Fibroblast of pulmonary artery (primary cell): ENCODE measurements at places on chromosomes 13 and 19.
A peak's percentile ranks its signal among the peaks of the same experiment; 100 is the strongest.

DNA sequence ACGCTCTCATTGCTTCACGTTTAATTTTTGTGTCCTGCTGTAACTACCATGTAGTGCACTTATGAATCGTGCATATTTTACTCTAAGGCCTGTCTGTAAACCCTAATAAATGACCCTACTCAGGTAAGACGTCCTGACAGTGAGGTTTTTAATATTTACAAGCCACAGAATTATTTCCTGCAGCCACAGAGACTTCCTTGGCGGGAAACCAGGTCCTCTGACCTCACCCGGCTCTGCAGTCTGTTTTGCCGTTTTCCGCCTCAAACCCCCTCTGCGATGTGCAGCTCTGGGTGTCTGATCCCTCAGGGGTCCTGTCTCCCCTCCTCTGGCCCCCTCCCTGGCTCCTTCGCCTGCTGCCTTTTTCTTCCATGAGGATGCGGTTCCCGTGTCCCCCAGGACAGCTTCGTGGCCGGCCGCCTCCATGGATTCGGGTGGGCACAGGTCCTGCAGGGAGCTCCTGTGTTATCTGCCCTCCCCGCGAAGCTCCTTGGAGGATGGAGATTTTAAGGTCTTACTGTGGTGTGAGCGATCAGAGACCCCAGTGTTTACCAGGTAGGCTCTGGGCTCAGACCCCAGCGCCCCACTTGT, 66.3 kb downstream of the MCF2L start:
- DNase-seq, result no peak

DNA sequence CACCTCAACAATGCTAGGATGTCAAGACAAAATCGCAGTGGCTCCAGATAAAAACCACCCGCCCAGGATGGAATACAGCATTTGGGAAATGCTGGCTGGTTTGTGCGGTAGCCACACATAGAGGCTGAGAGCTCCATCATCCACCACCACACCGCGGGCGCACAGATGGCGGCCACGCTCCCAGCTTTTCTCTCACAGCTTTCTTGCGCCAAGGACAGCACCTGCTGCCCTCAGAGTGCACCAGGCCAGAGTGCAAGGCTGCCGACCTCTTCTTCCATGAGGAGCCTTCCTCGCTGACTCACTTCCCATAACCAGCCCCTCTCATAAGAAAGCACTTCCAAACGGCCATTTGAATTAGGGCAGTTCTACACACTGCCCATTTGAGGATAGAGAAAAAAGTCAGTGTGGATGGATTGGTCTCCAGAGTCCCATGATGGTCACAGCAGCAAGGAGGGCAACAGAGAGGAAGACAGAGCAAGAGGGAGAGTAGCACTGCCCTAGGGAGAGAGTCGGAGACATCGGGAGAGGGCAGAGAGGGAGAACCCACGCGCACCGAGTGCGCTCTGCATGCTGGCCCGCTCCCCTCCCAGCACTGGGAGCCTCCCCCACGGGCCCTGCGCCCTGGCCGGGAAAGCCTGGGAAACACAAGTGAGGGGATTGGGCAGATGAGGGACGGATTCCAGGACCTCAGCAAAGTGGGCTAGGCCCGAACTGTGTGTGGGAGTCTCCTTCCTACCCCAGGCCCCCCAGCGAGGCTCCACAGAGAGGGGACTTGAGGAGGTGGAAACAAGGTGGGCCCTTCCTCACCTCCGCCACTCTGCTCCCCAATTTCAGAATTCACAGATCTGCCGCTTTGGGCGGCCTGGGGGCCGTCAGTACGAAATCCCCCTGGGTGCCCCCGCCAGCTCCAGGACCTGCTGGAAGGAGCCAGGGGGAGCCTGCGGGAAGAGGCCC, 156.9 kb downstream of the USP12 start:
- DNase-seq, result no peak

DNA sequence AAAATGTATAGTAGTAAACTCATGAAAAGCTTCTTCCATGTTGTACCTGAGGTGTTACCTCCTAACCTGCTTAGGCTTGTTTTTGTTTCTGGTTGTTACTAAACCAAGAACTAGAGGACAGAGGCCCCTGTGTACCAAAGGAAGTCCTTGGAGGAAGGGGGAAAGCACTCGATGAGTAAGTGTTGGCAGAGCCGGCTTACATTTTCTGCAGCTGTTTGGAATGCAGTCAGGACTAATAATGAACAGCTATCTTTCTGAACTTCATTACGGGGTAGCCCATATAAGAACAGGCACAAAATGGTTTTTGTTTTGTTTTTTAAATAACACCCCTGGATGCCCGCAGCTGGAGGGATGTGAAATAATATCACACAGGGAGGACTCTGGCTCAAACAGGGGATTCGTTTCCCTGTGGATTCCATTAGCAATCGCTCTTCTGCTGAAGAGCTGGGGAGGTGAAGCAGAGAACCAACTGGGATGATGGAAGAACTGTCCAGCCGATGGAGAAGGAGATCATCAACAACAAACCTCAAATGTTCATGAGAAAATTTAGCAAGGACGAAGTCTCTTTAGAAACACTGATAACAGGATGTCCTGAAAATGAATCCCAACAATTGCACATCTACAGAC, 214.2 kb upstream of the MAB21L1 start:
- DNase-seq, result peak; percentile 26

DNA sequence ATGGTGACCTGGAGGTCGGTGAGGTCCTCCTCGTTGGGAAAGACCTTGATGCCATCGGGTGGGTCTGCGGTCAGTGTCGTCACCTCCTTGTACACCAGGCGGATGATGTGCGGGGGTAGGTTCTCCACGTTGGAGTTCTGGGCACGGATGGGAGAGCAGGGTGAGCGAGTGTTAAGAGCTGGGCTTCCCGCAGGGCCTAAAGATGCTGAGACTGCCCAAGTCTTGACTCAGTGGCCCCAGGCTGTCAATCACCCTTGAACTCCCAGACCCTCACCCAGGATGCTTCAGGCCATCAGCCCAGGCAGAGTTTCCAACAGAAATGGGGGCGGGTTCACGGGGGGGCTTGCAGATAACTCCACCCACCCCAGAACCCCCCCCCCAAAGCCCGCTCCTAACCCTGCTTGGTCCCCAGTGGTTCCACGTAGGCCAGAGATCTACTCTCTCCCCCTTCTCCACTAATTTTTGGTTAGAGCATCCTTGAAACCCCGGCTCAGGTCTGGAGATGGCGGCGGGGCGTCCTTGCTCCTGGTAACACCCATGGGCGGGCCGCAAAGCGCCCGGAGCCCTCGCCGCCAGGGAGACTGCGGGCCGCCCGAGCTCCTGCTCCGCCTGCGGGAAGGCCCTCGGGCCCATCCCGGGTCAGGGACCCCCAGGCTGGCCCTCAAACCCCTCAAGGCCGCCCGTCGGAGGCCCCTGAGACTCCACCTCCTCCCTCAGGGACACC, 600 bp downstream of the UBE2S start:
- peak; percentile 41 for DNase-seq

GRCh38 chr19:47481460-47482052, 2.5 kb downstream of the KPTN start:
- no peak for DNase-seq

DNA sequence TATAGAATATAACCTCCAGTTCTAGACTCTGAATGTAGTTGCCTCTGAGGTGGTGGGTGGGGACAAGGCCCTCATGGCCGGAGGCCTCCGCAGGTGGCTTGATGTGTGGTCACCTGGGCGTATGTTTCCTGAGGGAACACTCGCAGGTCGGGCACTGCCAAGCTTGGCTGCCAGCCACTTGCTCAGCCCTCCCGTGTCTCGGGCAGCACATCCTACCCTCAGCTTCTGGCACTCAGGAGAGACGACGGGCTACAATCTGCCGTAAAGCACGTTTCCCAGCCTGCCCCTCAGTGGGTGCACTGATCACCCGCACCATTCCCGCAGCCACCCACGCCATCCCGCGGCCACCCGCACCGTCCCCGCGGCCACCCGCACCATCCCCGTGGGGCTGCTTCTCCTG, 15.2 kb downstream of the THOP1 start:
- no peak for DNase-seq

DNA sequence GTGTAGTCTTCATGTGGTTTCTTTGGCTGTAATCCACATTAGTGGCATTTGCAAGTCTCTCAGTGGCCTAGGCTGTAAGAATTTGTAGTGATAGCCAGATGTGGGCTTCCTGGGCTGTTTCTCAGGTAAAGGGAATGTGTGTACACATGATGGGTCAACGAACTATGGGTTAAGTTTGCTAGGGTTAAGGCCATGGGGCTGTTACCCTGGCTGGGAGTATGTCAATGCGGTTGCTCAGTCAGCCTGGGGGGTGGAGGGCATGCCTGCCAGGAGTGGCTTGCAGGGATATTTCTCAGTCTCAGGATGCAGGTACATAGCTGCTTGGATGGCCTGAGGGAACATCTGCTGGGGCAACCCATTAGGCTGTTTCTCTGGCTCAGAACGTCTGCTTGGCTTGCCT, 13.4 kb downstream of the CYSLTR2 start:
- DNase-seq, result no peak

- DNase-seq, result no peak
Observed at GRCh38 chr19:33557196-33557595, 35.6 kb upstream of the PEPD start.

GRCh38 chr19:17475541-17476115, 5.3 kb downstream of the SLC27A1 start:
- DNase-seq, result peak; percentile 57

DNA sequence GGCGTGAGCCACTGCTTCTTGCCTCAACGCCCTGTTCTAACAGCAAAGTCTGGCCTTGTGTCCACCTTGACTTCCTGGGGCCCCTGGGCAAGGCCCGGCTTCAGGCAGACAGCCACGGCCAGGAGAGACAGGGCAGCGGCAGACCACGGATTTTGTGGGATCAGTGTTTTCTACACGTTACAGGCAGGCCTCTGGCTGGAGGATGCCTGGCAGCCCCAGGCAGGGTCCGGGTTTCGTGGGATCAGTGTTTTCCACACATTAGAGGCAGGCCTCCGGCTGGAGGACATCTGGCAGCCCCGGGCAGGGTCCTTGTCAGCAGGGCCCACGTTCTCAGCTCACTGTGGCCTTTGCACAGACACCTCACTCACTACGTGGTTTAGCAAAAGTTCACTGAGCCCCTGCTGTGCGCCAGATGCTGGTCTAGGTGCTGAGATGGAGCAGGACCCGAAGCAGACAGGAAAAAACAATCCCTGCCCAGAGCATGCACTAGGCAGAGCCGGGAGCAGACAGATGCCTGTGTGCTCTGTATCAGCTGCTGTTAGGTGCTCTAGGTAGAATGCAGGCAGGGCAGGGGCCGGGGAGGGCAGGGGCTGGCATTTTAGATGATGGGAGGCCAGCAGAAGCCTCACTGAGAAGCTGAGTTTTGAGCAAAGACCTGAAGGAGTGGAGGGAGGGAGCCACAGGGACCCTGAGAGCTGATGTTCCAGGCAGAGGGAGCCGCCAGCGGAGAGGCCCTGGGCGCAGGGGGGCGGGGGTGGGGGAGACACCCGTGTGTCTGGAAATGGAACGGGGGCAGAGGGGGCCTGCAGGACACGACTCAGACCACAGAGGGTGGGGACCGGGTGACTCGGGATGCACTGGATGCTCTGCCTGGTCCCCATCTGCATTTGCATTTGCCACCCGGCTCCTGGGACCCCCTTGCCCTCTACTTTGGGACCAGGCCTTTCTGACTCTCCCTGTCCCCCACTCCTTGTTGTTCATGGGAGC, 25.0 kb upstream of the NCCRP1 start:
- no peak for DNase-seq

GRCh38 chr19:39568604-39569003, 28.6 kb upstream of the EID2 start:
- peak; percentile 7 for DNase-seq

GRCh38 chr19:15197942-15198341, 2.9 kb downstream of the NOTCH3 start:
- DNase-seq, result no peak

GRCh38 chr19:7902796-7903243, 857 bp upstream of the MAP2K7 start:
- DNase-seq, result no peak

DNA sequence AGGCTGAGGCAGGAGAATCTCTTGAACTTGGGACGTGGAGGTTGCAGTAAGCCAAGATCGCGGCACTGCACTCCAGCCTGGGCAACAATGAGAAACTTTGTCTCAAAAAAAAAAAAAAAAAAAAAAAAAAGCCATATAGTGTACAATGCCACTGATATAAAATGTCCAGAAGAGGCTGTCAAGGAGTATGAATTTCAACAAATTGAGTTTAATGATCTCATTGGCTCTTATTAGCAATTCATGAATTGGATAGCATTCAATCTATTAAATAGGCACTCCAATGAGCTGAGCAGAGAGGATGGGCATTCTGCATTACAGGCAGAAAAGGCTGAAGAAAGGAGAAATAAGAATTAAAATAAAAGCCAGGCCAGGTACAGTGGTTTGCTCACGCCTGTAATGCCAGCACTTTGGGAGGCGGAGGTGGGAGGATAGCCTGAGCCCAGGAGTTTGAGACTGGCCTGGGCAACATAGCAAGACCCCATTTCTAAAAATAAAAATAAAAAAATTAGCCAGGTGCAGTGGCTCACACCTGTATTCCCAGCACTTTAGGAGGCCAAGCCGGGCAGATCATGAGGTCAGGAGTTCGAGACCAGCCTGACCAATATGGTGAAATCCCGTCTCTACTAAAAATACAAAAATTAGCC, 757 bp upstream of the LMNB2 start:
- no peak for DNase-seq
